Fibroblast of villous mesenchyme (primary cell): ENCODE measurements at places on chromosomes 3 and 15.

DNA sequence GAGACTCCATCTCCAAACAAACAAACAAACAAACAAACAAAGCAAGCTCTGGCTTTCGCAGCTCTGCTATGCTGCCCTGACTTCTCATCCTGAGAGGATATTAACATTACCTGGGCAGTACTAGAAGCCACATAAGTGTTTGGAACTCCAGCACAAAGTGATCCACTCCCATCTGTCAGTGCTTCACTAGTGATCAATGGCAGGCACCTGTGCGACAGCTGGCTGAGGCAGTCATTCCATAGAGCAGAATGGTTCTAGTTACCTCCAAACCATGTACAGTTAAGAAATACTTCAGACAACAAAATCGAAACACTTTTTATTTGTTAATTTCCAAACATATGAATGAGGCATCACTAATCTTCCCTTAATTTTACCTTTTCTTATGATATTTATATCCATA lies 2.8 kb upstream of the MB21D2 start:
- DNase-seq, result no peak

DNA sequence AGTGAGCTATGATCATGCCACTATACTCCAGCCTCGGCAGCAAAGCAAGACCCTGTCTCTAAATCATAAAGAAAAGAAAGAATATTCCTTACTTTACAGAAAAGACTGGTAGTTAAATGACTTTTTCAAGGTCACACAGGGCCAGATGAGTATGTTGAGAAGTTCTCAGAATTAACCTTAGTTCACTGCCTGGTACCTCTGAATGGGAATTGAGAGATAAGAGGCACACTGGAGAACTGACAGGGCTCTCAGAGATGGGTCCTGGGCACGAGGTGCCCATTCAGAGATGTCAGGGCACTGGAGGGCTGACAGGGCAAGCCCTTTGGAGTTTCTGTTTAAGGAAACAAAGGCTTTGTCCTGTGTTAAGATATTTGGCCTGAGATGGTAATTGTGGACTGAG lies 157.7 kb downstream of the PDE8A start:
- no peak for DNase-seq

- no peak for DNase-seq
These were observed 84.4 kb upstream of the RGMA start for GRCh38 chr15:93173369-93173768.

- DNase-seq, result no peak
These were observed 19.5 kb downstream of the SLC7A14 start for GRCh38 chr3:170566413-170566812.

GRCh38 chr15:72116731-72117485 lies 1.0 kb downstream of the MYO9A start:
- DNase-seq, result peak; percentile 47
